ENCODE measurements at places on chromosomes 13 and 19.

- no peak for DNase-seq
These were observed 4.6 kb upstream of the ZNF414 start for GRCh38 chr19:8518536-8518935.

- DNase-seq: peak; percentile 80
These were observed 1.4 kb downstream of the PLAUR start for GRCh38 chr19:43668406-43669109.

DNA sequence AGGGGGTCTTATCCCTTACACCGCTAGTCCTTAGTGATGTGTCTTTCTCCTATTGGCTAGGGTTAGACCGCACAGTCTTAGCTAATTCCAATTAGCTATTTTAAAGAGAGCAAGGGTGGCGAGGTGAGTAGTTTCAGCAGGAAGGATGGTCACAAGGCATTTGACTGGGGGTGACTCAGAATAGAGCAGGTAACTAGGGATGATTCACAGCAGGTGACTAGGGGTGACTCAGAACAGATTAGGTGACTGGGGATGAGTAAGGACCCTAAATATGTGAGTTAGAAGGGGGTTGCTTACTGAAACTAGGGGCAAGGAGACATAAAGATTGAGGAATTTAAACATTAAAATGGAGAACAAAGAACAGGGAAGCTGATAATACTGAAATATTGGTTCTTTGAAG lies 64.3 kb downstream of the ZNF66 start:
- DNase-seq: no peak

- DNase-seq: no peak
These were observed 232.2 kb downstream of the DLEU7 start for GRCh38 chr13:50611117-50611781.

DNA sequence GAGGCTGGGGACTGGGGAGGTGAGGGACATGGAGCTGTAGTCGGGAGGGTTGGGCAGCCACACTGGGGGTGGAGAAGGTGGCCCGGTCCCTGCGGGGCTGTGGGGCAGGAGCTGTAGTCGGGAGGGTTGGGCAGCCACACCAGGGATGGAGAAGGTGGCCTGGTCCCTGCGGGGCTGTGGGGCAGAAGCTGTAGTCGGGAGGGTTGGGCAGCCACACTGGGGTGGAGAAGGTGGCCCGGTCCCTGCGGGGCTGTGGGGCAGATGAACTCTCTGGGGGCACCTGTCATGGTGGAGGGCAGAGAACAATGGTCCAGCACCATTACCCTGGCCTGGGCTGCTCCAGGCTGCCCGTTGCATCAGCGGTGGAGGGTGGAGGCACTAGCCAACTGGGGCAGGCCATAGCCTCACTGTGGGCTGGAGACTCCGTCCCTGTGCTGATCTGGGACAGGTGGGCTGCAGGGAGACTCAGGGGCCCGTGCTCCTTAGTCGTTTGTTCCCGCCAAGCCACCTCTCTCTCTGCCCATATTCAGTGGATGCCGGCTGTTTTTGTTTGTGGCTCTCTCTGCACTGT lies 51.4 kb downstream of the ATP11A start:
- no peak for DNase-seq

GRCh38 chr13:63636316-63636993 lies 2220.8 kb upstream of the PCDH20 start:
- DNase-seq: peak; percentile 39

GRCh38 chr13:107441279-107441678 lies 774.1 kb downstream of the LIG4 start:
- DNase-seq: no peak

GRCh38 chr19:51107406-51108065 lies 673 bp downstream of the CTU1 start:
- no peak for DNase-seq

- DNase-seq: no peak
These were observed 16.2 kb upstream of the AP1M2 start for GRCh38 chr19:10603084-10603872.

DNA sequence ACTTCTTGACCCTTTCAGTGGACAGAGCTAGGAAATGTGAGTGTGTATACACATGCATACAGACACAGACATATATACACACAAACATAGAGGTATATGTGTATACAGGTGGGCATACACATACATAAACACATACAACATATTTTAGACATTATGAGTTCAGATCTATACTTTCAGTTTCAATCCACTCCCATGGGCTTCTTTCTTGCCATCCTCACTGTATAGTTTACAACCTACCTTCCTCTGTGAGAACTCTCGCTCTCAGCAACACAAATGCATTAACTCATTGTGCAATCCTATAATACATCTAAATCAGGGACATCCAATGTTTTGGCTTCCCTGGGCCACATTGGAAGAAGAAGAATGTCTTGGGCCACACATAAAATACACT lies 21.2 kb upstream of the SCEL start:
- DNase-seq: no peak

GRCh38 chr13:74979703-74980102 lies 502.3 kb downstream of the TBC1D4 start:
- no peak for DNase-seq

DNA sequence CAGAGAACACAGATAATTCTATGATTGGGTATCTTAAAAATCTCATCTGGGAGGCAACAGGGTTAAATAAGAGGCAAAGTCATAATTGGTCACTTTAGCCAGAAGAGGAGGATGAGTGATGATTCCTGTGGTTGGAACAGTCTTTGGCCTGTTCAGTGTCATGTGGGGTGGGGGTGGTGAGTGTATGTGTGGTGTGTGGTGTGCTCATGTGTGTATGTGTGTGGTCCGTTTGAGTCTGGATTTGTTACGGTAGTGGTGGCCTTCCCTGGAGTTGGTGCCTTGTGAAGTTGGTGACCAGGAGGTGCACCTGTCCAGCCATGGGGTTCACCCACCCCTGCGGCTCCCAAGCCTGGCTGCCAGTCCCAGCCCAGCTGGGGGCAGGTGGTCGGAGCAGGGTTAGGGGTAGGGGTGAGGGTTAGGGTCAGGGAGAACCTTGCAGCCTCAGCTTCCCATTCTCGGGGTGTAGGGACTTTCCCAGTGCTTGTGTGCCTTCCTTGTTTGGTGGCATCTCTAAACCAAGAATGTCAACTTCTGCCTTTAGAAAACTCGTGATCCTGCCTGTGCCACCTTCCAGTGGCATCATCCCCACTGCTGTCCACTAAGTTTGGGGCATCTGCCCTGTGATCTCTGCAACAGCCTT lies 97.5 kb downstream of the RAB20 start:
- no peak for DNase-seq

- DNase-seq: no peak
These were observed 50.1 kb downstream of the ITGBL1 start for GRCh38 chr13:101502618-101503017.

GRCh38 chr13:73835138-73835721 lies 299.0 kb downstream of the KLF12 start:
- DNase-seq: peak; percentile 39

GRCh38 chr19:42291435-42291810 lies 10.5 kb upstream of the PRR19 start:
- DNase-seq: no peak

All from NCI-H1417 treated with DMSO at 0.1 percent for 48 hours (cell line).